ENCODE measurements at places on chromosomes 7 and 10.

DNA sequence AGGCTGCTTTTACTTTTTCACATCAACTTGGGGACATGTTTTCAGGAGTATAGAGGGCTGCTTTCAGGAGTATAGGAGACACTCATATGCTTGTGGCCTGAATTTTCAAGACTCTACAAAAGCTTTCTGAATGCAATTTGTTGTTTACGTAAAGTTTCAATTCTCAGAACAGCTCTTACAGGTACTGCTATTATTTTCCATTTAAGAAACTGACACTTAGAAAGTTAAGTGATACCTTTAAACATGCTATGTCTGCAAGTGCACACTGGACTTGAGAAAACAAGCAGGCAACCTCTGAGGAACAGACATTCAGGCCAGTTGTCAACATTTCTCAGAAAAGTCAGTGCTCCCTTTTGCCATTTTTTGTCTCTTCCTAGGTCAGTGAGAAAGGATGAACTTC, 70.0 kb upstream of the PHYHIPL start:
- no peak for DNase-seq

DNA sequence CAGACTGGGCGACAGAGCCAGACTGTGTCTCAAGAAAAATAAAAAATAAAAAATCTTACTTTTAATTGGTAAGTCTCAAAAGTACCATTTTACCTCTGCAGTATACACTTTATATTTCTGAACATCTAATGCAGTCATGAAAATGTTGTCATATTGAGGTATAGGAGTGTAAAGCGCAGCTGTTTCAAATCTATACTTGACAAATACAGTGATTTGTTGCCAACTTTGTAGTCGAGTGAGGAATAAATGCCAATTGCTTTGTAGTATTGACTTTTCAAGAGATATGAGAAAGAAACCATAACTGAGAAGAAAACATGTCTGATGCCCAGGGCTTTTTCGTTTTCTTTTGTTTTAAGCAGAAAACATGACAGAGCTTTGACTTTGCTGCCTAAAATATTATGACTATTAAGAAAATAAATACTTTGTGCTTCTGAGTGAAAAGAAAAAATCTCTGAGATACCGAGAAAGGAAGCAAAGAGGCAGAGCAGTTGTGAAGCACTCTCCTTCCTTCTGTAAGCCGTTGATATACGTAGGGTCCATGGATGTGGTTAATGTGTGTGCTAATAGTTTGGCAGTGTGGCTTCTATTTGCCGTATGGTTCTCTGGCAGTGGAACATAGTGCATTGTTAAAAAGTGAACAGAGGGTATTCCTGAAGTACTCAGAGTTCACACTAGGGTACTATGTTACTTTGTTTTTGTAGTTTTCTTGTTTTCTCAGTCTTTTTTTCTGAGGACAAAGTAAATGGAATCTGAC, 38.2 kb downstream of the AVL9 start:
- no peak for DNase-seq

DNA sequence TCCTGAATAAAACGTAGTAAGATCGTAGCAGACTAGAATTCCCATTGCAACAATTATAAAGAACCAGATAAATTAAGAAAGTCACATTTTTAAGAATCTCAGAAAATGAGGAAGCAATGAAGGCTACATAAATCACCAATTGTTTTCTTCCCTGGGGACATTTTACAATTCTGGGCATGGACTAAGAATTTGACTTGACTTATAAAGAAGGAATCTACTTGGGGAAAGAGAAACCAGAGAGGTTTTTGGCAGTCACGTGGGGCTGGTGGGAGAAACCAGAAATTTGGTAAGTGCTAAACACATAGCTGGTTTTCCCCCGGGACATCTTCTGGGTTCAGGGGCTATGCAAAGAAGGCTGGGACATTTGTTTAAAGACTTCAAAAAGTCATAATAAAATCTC, 109.8 kb upstream of the IL6 start:
- no peak for DNase-seq

DNA sequence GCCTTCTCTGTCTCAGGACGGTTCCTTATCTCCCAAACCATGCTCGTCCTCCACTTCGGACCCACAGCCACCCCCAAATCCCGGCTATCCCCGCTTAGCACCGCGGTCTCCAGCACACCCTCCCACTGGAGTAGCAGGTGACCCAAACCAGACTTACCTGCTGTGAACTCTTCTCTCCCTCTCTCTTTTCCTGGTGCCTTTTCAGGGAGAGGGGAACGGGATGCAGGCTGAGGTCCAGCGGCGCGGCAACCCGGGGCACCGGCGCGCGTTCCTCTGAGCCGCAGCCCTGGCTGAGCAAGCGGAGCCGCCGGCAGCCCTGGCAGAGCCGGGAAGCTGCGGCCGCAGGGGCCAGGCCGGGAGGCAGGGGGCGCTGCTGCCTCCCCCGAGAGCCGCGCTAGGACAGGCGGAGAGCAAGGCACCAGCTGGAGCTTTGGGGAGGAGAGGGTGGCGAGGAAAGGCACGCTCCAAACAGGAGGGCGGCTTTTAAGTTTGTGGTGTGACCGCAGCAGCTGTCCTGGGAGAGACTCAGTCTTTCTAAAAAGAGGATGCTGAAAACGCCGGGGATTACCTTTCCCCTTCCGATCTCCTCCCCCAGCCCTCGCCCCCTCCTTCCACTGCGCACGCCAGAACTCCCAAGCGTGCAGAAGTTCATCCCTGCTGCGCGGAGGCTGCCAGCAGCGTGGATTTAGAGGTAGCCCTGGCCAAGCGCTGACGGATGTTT, at the start of gene SEMA3D:
Gene SEMA3D, minus strand, starts transcription at position 536 of the 721 bp plus-strand sequence. CDS start 65,165 bp downstream, outside the sequence.
- DNase-seq = no peak

DNA sequence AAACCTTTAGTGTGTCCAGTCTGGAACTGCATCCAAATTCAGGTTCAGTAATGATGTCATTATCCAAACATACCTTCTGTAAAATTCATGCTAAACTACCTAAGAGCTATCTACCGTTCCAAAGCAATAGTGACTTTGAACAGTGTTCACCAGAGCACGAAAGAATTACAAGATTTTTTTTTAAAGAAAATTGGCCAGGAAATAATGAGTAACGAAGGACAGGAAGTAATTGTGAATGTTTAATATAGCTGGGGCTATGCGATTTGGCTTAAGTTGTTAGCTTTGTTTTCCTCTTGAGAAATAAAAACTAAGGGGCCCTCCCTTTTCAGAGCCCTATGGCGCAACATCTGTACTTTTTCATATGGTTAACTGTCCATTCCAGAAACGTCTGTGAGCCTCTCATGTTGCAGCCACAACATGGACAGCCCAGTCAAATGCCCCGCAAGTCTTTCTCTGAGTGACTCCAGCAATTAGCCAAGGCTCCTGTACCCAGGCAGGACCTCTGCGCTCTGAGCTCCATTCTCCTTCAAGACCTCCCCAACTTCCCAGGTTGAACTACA, 694 bp upstream of the FAS start:
- DNase-seq = no peak

- no peak for DNase-seq
Observed at GRCh38 chr10:14723052-14723689, 51.5 kb downstream of the FAM107B start.

DNA sequence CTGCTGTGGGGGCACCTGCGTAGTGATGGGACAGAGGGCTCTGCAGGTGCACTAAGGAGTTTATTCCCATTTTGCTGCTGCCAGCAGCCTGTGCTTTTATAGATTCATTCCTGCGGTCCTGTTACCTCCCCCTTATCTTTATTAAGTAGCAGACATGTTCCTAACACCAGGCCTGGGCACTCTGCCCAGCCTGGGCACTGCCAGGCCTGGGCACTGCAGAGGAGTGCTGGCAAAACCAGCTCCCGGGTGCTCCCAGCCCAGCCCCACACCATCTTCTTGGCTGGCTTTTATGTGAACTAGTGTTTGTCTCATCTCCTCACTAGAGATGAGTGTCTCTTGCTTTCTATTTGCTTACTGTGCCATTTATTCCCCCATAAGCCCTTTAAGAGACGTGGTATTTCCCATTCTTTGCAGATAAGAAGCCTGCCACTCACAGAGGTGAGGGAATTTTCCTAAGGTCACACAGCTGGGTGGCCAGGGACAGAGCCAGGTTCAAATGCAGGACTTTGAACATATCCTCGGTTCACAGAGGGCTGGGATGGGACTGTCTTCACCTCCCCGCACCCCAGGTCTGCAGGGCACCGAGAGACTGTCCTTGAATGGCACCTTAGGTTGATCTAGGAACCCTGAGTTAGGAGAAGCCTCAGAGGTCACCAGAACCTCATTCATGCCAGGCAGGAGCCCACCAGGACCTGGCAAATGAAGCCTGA, 14.6 kb upstream of the DRGX start:
- no peak for DNase-seq

- DNase-seq = no peak
Observed at GRCh38 chr10:21721000-21721665, 187.1 kb downstream of the MLLT10 start.

DNA sequence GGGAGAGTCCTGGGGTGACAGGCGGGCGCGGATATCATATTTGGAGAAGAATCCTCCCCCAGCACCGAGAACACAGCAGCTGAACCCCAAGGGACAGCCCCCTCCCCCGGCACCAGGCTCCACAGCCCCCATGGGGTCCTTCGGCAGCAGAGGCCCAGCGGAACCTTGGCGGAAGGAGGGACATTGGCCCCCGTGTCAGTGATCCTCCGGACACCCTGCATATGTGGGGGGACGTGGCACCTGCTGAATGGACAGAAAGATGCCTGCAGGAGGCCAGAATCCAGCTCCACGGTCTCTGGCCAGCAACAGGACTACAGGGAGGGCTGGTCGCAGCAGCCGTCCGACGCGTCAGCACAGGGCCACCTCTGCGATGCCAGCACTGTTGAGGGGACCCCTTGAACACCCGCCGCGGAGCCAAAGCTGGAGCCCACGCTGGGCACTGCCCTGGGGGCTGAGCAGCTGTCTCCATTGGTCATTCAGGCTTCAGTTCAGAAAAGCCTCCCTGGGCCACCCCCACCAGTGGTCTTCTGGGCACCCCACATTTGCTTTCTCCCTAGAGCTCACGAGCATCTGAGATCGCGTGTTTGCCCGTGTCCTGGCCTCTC, 240.1 kb downstream of the ELFN1 start:
- no peak for DNase-seq

DNA sequence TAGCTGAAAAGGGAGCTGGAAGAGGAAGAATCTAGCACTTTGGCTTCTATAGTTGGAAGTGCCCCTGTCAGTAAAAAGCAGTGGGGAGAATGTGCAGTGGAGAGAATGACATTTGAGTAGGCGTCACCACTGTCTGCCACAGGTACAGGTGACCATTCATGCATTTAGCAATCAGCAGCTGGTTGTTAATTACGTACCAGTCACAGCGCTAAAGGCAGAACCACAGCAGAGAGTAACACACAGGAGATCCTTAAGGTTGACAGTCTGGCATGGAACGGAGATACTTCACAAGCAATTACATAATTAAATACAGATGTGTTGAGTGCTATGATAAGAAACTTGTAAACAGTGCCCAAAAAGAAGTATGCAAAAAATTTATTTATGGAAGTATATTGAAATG, 24.8 kb downstream of the C10orf67 start:
- DNase-seq = no peak

- no peak for DNase-seq
Observed at GRCh38 chr7:134084488-134085144, 42.5 kb upstream of the LRGUK start.

DNA sequence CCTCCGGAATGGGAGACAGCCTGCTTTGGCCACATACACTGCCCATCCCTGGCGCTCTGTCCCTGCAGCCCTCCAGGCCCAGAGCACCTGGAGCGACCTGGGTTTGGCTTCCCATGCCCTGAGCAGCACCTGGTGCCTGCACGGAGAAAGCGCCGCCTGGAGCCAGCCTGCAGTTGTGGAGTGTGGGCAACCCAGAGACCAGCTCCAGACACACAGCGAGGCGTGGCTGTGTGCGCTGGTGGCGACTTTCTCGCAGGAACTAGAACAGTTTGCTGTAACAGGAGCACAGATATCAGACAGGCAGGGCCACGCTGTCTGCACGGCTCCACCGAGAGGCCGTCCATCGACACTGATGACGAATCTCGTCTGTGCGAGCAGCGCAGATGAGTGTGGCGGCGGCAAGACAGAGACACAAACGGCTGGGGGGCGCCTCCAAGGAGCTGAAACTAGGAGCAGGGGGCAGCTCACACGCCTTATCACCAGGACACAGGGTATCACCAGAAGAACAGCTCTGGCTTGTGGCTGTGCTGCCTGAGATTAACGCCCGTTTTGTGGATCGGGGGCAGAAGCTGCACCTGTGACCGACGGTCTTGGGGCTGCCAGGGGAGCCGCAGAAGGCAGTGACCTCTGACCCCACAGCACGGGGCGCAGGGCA, 275.3 kb downstream of the DNAJB6 start:
- DNase-seq = no peak

- DNase-seq = no peak
Observed at GRCh38 chr10:103072891-103073290, 120.2 kb downstream of the NT5C2 start.

GRCh38 chr7:20153567-20153966, 63.6 kb downstream of the MACC1 start:
- no peak for DNase-seq

- no peak for DNase-seq
Observed at GRCh38 chr10:16231734-16232435, 204.9 kb upstream of the PTER start.

GRCh38 chr7:95700917-95701316, 71.4 kb upstream of the DYNC1I1 start:
- no peak for DNase-seq

DNA sequence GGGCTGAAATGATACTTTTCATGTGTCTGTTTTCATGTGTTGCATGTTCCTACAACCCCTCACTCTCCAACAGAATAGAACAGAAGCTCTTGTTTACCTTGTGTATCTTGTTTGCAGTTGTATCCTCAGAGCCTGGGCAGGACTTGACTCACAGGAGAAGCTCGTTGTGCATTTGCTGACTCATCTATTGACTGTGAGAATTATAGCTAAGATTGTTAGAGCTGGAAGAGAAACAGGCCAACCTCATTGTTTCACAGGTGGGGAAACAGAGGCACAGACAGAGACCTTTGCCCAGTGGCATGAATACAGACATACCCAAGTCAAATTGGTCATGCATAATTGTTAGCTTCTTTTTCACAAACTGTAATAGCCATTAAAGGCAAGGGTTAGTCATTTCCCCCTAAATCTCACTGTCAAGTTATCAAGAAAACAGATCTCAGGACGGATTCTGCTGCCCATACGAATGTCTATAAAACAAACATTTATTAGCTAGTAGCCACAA, 4.6 kb upstream of the TSPAN15 start:
- no peak for DNase-seq

- DNase-seq = no peak
Observed at GRCh38 chr10:29790207-29790606, 155.4 kb upstream of the SVIL start.
